Right ventricle myocardium inferior (tissue), 1 donor: ENCODE measurements at places on chromosomes 1 and 21. TPM values are rescaled to one million over a fixed set of nuclear protein-coding genes. Genes with fewer than 3 reads are reported as not detected.

Gene HSD3B1
- not detected for total RNA-seq

Gene SLAMF1
- total RNA-seq = 0.24 TPM

Gene FAM229A
- 2.4 TPM for total RNA-seq

Gene PLD5
- total RNA-seq = not detected

Gene PRDX6
- 518 TPM for total RNA-seq

Gene KRTAP13-2
- not detected for total RNA-seq

Gene HES5
- 1.3 TPM for total RNA-seq

Gene BRINP3
- not detected for total RNA-seq

Gene NUF2
- 0.89 TPM for total RNA-seq

Gene OVAAL
- 2.0 TPM for total RNA-seq

Gene ASTN1
- 0.35 TPM for total RNA-seq

Gene DNASE2B
- not detected for total RNA-seq

Gene NGF
- 4.9 TPM for total RNA-seq

Gene SLC9C2
- total RNA-seq = 0.16 TPM

Gene PPFIA4
- 22.2 TPM for total RNA-seq

Gene KHDRBS1
- 59.6 TPM for total RNA-seq

Gene MIER1
- 18.4 TPM for total RNA-seq

Gene DHX9
- total RNA-seq = 65.3 TPM

Gene FCN3
- 20.7 TPM for total RNA-seq

Gene WNT3A
- not detected for total RNA-seq

Gene CRTC2
- 19.3 TPM for total RNA-seq
